ENCODE measurements at places on chromosomes 6 and 20.

DNA sequence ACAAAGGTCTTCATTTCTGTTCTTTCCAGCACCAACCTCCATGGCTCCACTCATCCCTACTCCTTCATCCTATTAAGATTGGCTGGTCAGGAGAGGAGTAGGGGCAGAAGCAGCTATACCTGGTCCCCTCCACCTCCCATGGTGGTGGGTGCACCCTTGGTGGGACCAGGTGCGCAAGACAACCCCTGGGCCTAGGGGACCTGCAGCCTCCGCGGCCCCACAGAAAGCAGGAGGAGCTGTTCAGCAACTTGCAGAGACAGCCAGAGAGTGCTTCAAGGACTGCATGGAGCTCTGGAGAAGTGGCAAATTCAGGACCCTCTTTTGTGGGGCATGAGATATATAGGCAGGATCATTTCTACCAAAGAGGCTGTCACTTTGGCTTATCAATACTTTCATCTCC, 9.8 kb downstream of the ULBP2 start:
- DNase-seq, result no peak

DNA sequence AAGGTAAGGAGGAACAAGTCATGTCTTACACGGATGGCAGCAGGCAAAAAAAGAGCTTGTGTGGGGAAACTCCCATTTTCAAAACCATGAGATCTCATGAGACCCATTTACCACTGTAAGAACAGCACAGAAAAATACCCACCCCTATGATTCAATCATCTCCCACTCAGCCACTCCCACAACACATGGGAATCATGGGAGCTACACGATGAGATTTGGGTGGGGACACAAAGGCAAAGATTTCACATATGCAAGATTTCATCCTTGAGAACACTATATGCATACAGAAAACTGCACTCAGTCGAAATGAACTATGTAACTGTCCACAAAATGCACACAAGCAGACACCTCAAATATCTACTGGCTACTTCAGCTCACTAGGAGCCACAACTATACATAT, 480.6 kb upstream of the BTBD3 start:
- no peak for DNase-seq

DNA sequence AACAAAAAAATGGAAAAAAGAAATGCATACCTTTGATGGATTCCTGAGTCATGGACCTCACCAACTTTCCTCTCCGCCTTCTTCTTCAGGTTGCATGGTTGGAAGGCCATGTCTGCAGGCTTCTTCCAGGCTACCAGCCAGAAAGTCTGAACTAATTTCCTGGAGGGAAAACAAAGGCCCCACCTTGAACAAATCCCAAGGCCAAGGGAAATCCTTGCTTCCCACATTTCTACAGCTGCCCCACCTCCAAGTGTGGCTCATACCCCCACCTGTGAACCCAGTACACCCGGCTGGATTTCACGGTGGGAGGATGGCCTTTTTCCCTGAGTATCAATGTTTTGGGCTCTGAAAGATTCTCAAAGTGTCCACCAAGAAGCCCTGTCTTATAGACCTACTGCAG, 22.4 kb downstream of the IL17A start:
- DNase-seq, result no peak

GRCh38 chr20:25054995-25055629, 2.8 kb downstream of the ACSS1 start:
- DNase-seq, result peak; percentile 44

DNA sequence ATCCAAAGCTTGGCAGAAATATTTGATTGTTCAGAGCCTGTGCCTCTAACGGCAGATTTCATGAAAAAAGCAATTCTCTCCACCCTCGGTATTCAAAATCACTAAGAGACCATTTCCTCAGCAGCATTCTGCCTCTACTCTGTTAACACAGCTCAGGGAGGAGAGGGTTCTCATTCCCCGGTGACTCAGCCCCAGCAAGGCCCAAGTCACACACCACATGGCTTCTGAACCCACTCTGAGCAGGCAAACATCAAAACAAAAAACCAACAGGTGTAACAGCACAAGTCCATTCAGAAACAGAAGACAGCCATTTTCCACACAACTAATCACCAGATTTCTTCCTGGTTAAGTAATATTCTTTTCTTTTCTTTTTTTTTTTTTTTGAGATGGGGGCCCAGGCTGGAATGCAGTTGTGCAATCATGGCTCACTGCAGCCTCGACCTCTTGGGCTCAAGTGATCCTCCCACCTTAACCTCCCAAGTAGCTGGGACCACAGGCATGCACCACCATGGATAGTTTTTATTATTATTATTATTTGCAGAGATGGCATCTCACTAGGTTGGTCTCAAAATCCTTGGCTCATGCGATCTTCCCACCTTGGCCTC, 55.4 kb downstream of the GFOD1 start:
- peak; percentile 44 for DNase-seq

GRCh38 chr6:63975699-63976098, 340.1 kb downstream of the PHF3 start:
- DNase-seq, result no peak

- DNase-seq, result no peak
Observed at GRCh38 chr20:59411170-59411569, 110.8 kb downstream of the EDN3 start.

DNA sequence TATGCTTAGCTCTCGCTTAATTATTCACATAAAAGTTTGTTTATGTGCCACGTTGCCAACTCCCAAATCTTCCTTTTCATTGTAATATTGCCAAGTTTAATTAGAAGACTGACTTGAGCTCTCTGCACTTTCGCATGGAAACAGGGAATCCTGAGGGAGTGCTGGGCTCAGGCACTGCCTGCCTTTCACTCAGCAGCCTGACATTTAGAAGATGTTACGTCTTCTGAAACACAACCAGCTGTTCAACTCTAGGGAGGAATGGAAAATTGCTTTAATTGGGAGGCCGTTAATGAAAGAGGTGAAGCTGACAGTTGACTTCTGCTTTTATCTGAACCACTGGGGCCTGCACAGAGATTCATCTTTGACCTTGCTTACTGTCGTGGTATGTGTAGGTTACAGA, 77.4 kb upstream of the MTHFD1L start:
- DNase-seq, result no peak

- no peak for DNase-seq
Observed at GRCh38 chr20:23227274-23227673, 123.3 kb upstream of the NXT1 start.

- DNase-seq, result peak; percentile 51
Observed at GRCh38 chr20:39880890-39881289, 808.1 kb downstream of the MAFB start.

DNA sequence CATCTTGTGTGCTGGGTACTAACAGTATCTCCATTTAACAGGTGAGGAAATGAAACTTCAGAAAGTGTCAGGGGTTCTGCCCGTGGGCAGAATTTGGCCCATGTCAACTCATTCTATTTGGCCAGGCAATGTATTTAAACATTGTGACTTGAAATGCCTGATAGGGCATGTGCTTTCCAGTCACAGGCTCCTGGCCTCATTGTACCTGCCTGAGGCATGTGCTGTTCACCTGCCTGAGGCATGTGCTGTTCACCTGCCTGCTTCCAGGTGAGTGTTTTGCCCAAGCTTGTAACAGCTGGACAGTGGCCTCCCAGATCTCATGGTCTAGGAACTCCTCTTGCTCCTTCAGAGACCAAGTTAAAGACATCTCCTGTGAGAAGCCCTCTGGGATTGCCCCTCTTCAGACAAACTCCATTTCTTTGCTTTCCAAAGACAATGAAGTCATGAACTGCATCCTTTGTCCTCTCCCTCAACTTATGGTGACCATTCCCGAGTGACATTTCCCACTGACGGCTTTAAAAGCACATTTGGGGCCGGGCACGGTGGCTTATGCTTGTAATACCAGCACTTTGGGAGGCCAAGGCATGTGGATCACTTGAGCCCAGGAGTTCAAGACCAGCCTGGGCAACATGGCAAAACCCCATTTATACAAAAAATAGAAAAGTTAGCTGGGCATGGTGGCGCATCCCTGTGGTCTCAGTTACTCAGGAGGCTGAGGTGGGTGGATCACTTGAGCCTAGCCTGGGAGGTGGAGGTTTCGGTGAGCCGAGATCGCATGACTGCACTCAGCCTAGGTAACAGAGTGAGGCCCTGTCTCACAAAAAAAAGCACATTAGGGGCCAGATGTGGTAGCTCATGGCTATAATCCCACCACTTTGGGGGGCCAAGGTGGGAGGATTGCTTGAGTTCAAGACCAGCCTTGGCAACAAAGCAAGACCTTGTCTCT, 48.7 kb downstream of the BCAS4 start:
- DNase-seq, result no peak

DNA sequence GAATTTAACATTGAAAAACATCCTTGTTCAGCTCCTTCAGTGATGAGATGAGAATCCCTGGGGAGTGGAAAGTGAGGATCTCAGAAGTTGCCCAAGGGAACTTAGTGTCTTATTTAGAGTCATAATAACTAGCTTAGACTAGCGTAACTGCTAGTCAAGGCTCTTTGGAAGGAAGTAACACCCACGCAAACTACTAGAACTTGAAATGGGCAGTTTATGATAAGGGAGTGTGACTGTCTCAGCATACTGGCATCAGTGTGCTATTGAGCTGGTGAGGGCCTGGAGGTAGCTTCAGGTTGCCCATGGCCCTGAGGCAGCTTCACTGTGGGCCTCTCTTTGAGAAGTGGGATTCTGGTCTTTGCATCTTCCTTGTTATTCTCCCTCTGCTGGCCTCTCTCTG, 40.1 kb downstream of the SLX4IP start:
- DNase-seq, result no peak

DNA sequence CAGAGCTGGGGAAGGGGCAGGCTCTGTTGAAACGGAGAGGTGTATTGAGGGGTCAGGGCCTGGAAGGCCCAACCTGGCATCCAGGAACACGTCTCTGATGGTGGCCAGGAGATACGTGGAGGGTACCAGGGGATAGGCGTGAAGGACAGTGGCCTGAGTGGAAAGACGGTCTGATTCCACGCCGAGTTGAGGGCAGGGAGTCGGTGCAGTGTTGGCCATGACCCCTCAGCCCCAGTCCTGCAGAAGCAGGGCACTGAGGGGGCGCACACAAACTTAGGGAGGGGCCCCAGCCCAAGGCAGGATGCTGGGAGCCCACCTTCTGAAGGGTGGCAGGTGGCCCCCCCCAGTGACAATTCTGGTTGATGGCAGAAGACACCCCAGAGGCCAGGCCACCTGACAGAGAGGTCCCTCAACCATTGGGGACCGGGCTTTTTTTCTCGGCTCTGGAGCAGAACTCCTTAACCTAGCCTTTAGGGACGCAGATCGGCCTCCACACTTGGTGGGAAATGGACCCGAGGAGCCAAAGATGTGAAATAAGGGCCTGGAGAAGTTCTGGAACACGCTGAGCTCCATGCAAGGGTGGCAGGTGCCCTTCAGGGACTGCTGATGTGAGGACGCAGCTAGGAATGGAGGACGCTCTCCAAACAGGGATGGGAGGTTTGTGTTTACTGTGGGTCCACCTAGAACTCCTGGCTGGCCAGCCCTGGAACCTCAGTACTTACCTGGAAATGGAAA, 91.0 kb downstream of the TMEM242 start:
- no peak for DNase-seq

- DNase-seq, result no peak
Observed at GRCh38 chr20:45114465-45115385, at the start of gene WFDC5. Gene WFDC5, minus strand, starts transcription at chr20:45115174. Its CDS starts 91 bp downstream, at chr20:45115083.

DNA sequence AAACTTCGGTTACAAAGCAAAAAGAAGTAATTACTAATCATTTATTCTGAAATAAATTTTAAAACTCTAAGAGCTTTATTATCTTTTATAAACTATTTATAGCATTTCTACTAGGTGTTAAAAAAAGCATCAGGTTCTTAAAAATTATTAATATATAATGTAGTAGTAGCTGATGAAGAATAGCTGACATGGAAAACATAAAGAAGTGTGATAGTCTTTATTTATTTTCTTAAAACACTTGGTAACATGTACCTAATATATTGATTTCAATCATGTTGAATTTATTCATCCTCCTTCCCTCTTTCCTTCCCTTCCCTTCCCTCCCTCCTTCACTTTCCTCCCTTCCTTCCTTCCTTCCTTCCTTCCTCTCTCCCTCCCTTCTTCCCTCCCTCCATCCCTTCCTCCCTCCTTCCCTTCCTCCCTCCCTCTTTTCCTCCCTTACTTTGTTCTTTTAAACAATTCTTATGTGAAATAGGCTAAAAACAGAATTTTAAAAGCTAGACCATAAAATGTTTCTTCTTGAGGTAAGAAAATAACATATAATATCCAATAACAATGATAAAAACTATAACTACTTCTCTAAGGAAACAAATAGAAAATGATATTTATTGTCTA, 913.9 kb upstream of the MAP3K7 start:
- DNase-seq, result no peak

- no peak for DNase-seq
Observed at GRCh38 chr6:29561091-29561490, 1.6 kb upstream of the UBD start.

DNA sequence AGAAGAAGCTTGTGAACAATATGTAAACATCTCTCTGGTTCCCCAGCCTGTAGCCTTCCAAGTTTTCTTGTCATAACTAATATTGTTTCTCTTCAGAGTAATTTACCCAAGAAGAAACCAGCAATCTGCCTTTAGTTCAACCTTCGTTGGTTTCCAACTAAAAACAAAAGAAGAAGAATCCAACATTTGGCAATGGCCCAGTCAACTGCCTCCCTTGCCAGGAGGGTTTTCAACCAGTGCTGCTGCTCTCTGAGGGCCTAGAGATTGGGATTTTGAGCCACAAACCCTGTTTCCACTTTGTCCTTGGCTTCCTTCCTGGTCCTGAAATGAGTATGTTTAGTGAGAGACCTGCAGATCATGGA, 395.8 kb upstream of the CNR1 start:
- no peak for DNase-seq

GRCh38 chr20:36688630-36689029, 42.6 kb upstream of the SLA2 start:
- no peak for DNase-seq

DNA sequence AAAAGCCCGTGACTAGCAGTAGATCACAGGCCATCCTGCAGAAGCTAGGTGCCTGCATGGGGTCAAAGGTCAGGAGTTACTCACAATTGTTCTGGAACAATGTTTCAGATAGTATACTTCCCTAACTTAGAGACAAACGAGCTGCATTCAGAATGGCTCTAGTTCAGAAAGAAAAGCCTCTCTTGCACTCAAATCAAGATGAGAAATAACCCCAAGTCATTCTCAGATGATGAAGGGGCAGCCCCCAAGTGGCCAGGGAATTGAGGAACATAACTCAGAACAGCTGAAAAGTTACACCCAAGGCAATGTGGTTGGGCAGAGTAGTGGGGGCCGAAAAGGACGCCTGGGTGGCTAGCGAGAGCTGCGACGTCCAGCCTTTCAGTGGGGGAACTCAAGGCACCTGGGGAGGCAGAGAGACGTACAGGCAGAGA, 27.8 kb downstream of the FYN start:
- DNase-seq, result no peak

DNA sequence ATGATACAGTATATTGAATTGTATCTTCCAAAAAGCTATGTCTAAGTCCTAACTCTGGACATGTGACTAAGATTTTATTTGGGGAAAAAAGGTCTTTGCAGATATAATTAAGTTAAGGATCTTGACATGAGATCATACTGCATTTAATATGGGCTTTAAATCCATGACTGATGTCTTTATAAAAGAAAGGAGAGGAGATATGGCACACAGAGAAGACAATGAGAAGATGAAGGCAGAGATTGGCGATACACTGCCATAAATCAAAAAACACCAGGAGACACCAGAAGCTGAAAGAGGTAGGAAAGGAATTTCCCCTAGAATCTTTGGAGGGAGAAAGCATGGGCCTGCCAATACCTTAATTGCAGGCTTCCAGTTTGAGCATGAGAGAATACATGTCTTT, 1450.2 kb downstream of the HACE1 start:
- DNase-seq, result no peak
